Fibroblast of lung (primary cell): ENCODE measurements at places on chromosomes 3 and 15.

DNA sequence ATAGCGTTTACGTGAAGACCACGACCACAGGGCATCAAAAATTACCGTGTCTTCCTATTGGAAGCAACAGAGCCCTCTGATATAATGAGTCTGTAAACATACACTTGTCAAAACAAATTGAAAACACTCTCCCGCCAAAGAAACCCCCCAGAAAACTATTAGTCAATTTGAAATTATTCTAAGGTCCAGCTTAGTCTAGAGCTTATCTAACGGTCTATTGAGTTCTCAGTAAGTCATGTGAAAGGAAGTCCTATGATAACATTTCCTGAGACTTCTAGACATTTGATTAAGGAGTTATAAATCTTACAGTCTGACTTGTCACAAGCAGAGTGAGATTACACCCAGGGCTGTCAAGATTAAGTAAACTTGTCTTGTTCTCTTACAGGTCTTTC is 356.3 kb downstream of the FOXP1 start:
- H3K27me3 ChIP-seq: no peaks in the 10 kb centered on the region
- peak; percentile 37 for DNase-seq
- peaks cover 17% of the 10 kb centered on the region for H3K4me1 ChIP-seq
- H3K36me3 ChIP-seq: no peaks in the 10 kb centered on the region
- no peak overlapping the region for H3K27ac ChIP-seq

GRCh38 chr15:69402816-69403215 is 11.3 kb upstream of the KIF23 start:
- H3K27ac ChIP-seq: peak overlapping the region; percentile 22
- H3K27me3 ChIP-seq: no peaks in the 10 kb centered on the region
- H3K4me1 ChIP-seq: peaks cover 14% of the 10 kb centered on the region
- no peak overlapping the region for H3K4me3 ChIP-seq
- no peak for DNase-seq

GRCh38 chr3:119221779-119222320 is 18.8 kb downstream of the B4GALT4 start:
- no peaks in the 10 kb centered on the region for H3K27me3 ChIP-seq
- no peak overlapping the region for H3K27ac ChIP-seq
- no peak overlapping the region for H3K4me3 ChIP-seq
- peaks cover 8% of the 10 kb centered on the region for H3K36me3 ChIP-seq
- DNase-seq: no peak

DNA sequence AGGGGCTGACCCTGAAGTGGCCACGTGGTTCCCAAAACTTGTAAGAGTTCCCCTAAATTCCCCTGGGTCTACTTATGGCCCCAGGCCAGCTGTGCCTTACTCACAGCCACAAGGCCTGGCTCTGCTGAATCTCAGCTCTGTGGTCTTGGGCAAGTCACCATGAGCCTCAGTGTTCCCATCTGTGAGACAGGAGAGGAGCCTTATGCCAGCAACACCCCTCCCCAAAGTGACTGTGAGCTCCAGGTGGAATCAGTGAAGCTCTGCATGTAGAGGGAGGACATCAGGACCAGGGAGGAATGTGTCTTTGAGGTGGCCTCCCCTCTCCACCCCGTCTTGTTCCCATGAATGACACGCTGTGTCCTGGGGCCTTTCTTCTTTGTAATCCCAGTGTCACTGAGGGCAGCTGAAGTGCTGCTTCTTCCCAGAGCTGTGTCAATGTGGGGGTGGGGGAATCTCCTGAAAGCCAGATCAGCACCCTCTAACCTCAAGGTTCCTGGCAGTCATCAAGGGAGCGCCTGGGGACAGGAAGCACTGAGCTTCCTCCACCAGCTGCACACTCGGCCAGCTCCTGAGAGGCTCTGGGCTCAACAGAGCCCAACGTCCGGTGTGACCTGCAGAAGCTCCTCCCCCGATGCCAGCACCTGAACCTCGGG is 258.9 kb downstream of the UACA start:
- H3K27me3 ChIP-seq: no peaks in the 10 kb centered on the region
- DNase-seq: peak; percentile 63
- H3K36me3 ChIP-seq: no peaks in the 10 kb centered on the region
- peaks cover 31% of the 10 kb centered on the region for H3K4me1 ChIP-seq
- no peak overlapping the region for H3K4me3 ChIP-seq
- no peak overlapping the region for H3K27ac ChIP-seq

DNA sequence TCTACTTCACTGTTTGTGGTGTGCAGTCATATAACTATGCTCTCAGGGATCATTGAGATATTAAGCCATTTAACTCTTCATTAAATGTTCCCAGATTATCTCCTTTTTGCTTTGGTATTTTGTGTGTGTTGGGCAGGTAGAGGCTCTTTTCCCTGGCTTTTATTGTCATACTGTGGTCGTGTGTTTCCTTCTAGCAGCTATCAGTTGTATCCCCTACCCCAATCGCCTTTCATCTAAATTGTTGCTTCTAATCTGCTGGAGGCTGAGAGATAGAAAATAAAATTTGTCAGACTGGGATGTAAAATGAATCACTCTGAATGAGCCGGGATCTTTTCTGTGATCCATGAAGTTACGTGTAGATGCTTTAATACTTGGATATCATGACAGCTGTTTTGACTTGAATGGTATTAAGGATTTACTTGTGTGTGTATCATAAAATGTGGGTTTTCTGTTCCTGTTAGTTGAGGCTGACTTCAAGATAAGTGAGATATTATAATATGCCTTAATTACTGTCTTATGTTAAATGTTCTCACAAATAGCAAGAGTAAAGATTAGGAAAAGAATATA is 9.2 kb downstream of the NFKBIZ start:
- no peak overlapping the region for H3K4me3 ChIP-seq
- H3K36me3 ChIP-seq: peaks cover 14% of the 10 kb centered on the region
- H3K4me1 ChIP-seq: no peaks in the 10 kb centered on the region
- H3K27ac ChIP-seq: no peak overlapping the region
- H3K27me3 ChIP-seq: no peaks in the 10 kb centered on the region

DNA sequence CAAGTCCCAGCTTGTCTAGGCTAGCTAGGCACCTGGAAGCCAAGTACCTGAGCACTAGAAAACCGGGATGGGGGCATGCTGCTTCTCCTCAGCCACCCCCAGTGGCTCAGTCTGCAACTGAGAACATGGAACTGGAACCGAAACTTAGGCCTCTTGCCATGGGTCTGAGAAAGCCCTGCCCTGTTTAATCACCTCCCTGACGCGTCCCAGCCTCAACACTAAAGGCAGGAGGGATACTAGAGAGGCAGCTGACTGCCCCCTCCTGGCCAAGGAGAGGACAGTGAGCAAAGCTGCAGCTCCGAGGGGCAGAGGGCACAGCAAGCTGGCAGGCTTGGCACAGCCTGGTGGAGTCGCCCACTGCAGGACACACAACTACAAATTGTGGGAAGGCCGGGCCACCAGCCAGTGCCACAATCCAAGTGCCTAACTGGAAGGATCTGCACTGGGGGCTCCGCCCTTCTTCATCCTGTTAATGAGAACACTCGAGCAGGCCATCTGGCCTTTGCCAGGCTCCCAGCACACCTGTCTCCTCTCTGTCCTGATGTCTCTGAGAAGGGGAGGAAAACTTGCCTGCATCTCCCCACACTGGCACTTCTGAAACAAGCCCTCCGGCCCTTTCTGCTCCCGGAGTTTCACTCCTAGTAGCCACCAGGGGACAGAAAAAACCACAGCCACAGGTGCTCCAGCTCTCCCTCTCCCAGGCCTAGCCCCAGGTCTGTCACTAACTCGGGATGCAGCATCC is 53.7 kb downstream of the BDH1 start:
- no peak overlapping the region for H3K4me3 ChIP-seq
- DNase-seq: peak; percentile 49

DNA sequence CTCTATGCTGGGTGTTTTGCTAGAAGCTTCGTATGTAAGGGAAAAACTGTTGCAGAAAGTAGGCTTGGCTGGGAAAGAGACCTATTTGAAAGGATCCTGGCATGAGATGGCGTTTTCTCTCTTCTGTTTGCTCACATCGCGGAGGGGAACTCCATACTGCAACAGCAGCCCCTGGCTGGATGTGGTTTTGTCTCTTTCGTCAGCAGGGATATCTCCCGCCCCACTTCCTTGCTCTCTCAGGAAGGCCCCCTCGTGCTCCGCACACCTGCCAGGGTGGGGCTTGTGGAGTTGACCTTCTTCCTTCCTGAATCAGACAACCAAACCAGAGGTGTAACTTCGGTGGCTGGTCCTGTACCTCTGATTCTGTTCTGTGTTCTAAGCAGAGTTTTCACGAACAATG is 26.4 kb upstream of the MYZAP start:
- no peaks in the 10 kb centered on the region for H3K36me3 ChIP-seq
- no peaks in the 10 kb centered on the region for H3K27me3 ChIP-seq
- DNase-seq: no peak

DNA sequence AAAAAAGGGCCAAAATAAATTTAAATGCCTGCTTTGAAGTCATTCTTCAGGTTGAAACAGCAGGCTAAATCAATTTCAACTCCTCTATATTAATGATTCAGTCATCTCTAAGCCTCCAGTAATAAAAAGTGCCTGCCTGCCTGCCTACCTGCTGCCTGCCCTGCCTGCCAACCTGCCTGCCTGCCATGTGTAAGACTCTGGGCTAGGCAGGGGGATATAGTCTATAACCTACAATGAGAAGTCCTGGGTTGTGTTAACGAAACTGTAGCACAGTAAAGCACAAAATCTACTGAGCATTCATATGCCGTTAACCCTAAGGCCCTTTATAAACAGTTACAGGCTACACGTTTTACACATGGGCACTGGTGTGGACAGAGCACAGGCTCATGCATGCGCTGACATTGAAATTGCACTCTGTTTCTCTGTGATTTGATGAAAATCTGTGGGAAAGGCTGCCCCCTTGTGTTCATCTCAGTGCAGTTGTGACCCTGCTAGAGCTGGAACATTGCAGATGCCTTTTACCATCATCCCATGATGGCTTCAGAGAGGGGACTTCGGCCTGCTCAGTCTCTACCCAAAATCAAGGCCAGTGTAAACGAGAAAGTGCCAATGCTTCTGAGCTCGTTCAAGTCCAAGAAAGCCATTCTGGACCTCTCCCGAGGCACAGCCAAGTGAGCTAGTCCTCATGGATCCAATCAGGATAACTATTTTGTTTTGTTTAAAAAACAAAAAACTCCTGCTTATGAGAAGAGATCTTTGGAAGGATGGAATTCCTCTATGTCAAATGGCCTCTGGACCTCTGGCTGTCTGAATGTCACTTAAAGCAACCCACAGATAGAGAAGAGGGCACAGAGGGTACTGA is 64.6 kb downstream of the EFL1 start:
- H3K4me1 ChIP-seq: no peaks in the 10 kb centered on the region
- H3K27me3 ChIP-seq: no peaks in the 10 kb centered on the region
- no peaks in the 10 kb centered on the region for H3K36me3 ChIP-seq
- peak; percentile 52 for DNase-seq
- no peak overlapping the region for H3K27ac ChIP-seq
- no peak overlapping the region for H3K4me3 ChIP-seq

DNA sequence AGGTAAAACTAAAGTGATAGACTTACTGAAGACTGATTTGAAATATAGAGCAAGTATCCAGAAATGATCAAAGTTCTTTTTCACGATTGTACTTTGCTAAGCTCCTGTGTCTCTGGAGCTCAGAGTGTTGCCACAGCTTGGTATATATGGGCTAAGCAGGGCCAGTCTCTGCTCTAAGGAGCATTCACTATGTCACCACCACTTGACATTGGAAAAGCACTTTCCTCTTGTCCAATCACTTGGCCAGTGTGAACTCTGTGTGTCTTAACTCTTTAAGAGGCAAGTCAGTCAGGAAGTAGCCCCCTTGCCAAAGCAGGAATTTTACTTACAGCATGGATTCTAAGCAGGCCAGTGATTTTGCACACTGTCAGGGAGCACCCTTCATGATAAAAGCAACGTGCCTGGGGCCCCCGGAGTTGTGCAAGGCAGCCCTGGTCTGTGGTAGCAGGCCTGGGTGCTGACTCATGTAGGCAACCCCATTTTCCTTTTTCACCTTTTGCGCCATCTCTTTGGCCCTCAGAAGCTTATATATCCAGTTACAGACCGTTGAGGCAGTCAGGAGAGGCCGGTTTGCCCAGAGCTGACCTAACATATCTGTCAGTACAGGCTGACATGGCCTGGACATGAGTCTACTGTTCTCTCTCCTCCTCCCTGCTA is 73.0 kb downstream of the HCN4 start:
- H3K4me3 ChIP-seq: no peak overlapping the region

DNA sequence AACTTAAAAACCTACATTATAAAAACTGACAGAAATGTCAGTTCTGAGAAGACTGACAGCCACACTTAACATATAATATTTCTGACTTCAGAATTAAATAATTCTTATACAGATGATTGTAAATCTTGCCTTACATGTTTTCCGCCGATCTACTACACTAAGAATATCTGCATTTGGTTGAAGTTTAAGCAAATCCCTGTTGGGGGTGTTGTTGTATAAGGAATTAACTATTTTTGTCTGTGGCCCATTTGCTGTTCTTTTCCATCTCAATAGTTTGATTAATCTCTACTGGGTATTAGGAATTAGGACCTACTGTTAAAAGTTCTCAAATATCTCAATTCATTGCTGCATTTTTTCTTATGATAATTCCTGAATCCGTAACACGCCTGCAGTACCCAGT is 838.3 kb upstream of the ROBO1 start:
- DNase-seq: no peak
- no peak overlapping the region for H3K27ac ChIP-seq
- no peak overlapping the region for H3K4me3 ChIP-seq
- H3K27me3 ChIP-seq: no peaks in the 10 kb centered on the region
- H3K4me1 ChIP-seq: no peaks in the 10 kb centered on the region

- DNase-seq: no peak
- H3K27ac ChIP-seq: no peak overlapping the region
- no peaks in the 10 kb centered on the region for H3K36me3 ChIP-seq
- peaks cover 5% of the 10 kb centered on the region for H3K27me3 ChIP-seq
- peaks cover 3% of the 10 kb centered on the region for H3K4me1 ChIP-seq
Observed at GRCh38 chr15:83449250-83449671, 2.1 kb downstream of the SH3GL3 start.

DNA sequence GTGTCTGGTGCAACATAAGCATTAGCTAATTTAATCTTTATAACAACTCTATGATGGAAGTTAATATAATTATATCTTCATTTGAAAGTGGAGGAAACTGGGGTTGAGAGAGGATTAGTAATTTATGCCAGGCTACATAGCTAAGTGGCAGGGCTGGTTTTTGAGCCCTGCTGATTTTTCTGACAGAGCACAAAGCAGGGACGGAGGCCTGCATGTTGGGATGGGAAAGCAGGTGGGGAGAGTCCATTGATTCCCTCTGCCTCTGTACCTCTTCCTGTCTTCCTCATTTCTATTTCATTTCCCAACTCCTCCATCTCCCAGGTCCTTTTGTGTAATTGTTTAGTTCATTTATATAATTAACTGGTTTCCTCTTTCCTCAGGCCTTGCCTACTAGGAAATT is 251.6 kb upstream of the ZPLD1 start:
- H3K4me3 ChIP-seq: no peak overlapping the region
- peaks cover 9% of the 10 kb centered on the region for H3K4me1 ChIP-seq
- no peak overlapping the region for H3K27ac ChIP-seq
- no peak for DNase-seq
- H3K27me3 ChIP-seq: no peaks in the 10 kb centered on the region
- no peaks in the 10 kb centered on the region for H3K36me3 ChIP-seq

DNA sequence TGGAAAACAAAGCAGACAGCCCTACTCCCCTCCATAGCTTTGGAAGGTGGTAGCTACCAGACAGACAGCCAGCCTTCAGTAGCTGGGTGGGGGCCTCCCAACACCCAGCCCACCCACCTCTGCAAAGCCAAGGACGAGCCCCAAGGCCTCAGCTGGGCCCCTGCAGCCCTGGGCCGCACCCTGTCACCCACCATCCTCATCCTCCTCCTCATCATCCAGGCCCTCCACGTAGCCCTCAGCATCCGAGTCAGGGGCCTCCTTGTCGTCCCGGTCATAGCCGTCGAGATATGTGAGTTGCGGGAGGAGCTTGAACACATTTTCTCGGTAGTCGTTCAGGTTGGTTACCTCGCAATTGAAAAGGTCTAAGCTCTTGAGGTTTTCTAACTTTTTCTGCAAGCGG is 36.5 kb downstream of the ANP32A start:
- no peak for DNase-seq
- no peak overlapping the region for H3K4me3 ChIP-seq
- H3K27me3 ChIP-seq: no peaks in the 10 kb centered on the region
- H3K27ac ChIP-seq: no peak overlapping the region
- no peaks in the 10 kb centered on the region for H3K4me1 ChIP-seq
